ENCODE measurements at places on chromosomes 5 and 9.

DNA sequence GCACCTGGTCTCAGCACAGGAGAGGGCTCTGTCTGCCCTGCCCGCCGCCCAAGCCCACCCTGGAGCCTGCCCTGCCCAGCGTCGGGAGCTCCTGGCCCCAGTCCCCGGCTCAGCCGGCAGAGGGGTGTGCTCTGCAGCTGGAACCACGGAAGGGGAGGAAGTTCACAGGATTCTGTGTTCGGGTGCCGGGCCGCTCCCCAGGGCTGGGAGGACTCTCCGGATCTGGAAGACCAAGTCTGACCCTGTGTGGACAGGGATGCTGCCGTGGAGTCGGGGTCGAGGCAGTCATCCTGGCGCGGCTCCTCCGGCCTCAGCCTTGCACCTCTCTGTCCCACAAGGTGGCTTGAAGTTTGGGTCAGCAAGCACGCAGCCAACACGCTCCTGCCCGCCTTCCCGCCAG, 78.6 kb downstream of the KCNT1 start:
- DNase-seq, result no peak

DNA sequence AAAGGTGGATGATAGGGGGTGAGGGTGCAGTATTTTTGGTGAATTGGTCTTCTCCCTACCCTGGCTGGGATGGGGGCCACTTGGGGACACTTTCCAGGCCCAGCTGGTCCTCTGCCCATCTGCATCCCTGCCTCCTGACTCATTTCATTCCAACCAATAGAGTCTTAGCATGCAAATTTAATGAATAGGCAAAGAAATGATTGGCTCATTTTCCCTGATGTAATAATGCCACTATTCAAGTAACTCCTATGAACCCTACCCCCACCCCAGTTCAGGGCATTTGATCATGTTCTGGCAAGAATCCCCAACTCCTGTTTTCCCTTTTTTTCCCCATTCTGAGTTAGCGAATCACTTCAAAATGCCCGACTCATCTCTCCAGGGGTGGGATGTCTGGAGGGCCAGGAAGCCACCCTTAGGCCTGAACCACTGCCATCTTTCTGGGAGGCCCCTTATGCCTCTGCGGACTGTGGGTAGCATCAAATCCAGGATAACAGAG, 56.7 kb downstream of the PCDH1 start:
- no peak for DNase-seq

- peak; percentile 64 for DNase-seq
Measured at GRCh38 chr9:106753155-106753671, 109.8 kb upstream of the ZNF462 start.

DNA sequence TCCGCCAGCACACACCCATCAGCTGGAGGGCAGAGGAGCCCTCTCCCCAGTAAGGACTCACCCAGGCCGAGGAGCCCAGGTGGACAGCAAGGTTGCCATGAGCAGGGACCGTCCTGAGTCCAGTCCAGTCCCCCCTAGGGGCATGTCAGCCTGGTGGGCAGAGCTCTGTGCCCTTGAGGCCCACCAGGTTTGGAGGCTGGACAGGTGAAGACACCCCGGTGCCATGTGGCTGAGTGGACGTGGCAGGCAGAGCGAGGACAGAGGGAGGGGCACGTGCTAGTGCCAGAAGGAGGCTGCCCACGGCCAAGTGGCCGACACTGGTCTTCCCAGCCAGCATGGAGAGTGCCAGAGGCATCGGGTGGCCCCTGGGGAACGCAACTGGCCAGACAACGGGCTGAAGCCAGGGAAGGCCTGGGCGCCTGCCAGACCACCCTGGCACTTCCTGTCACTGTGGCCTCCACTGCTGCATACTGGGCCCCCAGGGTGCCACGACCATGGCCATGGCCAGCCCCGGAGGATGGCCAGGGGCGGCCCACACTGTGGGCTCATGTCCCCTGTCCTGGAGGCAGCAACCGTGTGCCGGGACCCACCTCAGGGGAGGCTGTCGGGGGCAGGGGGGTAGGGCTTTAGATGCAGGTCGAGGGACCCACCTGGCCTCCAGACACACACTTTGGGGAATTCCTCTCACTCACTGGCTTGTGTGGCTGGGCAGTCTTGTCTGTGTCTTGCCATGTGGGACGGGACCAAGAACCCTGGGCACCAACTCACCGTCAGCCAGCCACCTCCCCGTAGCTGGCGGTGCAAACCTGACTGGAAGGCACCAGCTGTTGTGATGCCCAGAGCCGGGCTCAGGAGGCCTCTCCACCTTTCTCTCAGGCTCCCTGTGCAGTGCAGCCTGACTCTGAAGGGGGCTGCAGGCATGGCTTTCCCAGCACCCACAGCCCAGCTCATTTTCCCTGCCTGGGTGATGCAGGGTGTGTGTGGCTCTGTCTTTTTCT, 42.3 kb upstream of the LPCAT1 start:
- DNase-seq, result no peak

DNA sequence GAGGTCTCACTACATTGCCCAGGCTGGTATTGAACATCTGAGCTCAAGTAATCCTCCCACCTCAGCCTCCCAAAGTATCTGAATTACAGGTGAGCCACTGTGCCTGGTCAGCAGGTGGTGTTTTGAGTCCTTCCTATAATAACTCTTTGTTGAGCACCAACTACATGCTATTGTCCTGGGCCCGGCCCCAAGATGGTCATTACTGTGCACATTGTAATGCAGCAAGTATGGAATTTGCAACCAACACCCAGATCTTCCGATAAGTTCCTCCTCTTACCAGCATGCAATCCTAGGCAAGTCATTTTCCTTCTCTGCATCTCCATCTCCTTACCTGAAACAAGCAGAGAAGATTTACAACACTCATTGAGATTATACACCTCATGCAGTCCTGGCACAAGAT, 510.3 kb upstream of the KLF4 start:
- no peak for DNase-seq

- no peak for DNase-seq
Measured at GRCh38 chr5:98789029-98789428, 15.6 kb downstream of the RGMB start.

DNA sequence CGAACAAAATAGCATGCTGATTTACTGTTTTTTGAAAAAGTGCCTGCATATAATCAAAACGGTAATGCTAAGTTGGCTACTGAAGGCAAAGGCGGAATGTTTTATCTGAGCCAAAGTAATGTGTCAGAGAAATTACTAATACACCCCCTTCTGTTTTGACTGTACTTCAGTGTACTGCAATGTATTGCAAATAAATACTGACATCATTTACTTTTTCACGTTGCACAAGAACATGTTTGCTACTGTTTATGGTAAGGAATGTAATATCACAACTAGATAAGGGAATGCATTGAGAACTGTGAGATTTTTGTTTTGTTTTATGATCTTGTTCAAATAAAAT, 813 bp upstream of the AGTPBP1 start:
- DNase-seq, result no peak

GRCh38 chr9:104905931-104906330, 22.0 kb downstream of the ABCA1 start:
- no peak for DNase-seq

GRCh38 chr9:72958485-72959281, 5.8 kb upstream of the ALDH1A1 start:
- no peak for DNase-seq

GRCh38 chr9:89808756-89809181, 204.0 kb downstream of the GADD45G start:
- no peak for DNase-seq

DNA sequence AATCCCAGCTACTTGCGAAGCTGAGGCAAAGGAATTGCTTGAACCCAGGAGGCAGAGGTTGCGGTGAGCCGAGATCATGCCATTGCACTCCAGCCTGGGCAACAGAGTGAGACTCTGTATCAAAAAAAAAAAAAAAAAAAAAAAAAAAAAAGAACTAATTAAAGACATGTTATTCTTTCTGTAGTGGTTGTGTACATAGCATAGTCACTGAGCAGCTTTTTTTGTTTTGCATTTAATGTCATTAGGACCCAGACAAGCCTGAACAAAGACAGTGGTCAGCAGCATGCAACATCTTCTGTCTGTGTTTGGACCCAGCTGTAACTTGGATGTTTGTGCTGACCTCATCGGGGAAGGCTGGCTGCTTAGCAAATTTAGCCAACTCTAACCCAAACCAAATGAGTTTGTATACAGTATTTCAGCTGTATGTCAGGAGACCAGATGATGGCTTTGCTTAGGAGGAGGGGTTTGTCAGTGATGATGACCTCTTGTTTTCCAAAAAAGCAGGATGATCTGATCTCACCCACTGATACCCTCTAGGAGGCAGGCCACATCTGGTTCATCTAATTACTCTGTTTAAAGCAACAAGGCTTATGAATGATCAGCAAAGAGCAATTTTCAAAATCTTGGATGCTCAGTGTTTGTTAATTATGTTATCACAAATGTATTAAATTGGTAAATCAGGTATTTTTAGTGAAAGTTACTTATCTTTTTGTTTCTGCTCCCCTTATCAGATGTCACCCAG, 39.5 kb downstream of the SNCAIP start:
- no peak for DNase-seq

GRCh38 chr5:133846478-133847226, 121.8 kb downstream of the C5orf15 start:
- DNase-seq, result peak; percentile 48

GRCh38 chr9:82531795-82532194, 531.1 kb downstream of the RASEF start:
- no peak for DNase-seq

GRCh38 chr5:74316064-74316603, 324.4 kb downstream of the ENC1 start:
- peak; percentile 80 for DNase-seq

DNA sequence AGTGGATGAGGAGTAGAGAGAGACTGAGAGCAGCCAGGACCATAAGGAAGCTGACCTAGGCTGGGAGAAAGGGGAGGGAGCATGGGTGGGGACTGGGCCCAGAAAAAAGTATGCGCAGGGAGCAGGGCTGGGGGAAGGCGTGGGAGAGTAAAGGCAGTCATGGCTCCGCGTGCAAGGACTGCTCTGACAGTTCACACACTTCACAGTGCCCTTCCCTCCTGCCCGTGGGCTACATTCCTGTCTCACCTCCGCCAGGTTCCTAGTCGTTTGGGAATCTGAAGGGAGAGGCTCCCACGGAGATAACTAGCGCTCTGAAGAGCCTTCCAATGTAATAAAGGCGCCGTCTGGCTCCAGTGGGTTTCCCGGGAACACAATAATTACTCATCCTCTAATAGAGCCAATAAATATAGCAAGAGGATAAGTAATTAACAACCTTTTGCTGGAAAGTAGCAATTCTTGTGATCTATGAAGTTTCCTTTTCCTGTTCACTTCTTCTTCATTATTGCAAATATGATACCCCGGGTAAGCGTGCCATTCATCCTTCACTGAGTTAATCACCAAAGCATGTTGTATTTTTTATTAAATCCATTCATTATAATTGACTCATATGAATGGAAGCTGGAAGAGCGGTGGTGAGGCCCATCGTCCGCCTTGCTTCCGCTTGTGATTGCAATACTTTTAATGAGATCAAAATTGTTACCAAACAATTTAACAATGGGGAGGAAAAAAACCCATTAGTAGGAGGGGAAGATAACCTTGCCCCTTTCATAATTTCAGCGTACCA, 39.3 kb downstream of the TTLL11 start:
- no peak for DNase-seq

DNA sequence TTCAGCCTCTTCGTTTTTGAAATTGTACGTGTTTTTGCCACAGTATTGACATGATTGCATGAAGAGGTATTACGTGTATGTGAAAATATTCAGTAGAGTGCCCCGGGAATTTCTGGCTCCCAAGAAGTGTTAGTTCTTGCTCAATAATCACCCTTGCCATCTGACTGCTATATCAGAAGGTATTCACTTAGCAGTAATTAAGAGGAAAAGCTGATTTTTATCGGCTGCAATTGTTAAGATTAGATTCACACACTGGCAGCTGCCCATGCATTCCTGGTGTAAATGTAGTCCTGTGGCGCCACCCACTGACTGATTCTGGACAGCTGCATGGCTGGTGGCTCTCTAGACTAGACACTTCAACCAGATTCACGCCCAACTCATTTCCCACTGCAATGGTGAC, 440.1 kb upstream of the ADAMTS16 start:
- DNase-seq, result no peak

- no peak for DNase-seq
Measured at GRCh38 chr9:88922091-88922490, 69.2 kb upstream of the S1PR3 start.

DNA sequence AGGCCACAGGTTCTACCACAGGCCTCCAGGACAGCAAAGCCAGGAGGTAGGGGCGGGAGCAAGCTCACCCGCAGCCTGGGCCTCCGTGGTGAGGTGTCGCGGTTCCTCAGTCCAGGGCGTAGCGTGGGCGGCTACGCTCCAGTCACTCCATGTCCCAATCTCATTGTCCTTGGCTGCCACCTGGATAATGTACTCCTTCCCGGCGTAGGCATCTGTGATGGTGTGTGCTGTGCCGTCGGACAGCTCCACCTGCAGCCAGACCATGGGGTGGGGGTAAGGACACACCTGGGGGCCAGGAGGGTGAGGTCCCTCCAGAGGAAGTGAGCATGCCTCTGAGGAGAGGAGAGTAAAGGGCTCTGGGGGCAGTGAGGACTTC, 29.8 kb upstream of the ENHO start:
- no peak for DNase-seq

DNA sequence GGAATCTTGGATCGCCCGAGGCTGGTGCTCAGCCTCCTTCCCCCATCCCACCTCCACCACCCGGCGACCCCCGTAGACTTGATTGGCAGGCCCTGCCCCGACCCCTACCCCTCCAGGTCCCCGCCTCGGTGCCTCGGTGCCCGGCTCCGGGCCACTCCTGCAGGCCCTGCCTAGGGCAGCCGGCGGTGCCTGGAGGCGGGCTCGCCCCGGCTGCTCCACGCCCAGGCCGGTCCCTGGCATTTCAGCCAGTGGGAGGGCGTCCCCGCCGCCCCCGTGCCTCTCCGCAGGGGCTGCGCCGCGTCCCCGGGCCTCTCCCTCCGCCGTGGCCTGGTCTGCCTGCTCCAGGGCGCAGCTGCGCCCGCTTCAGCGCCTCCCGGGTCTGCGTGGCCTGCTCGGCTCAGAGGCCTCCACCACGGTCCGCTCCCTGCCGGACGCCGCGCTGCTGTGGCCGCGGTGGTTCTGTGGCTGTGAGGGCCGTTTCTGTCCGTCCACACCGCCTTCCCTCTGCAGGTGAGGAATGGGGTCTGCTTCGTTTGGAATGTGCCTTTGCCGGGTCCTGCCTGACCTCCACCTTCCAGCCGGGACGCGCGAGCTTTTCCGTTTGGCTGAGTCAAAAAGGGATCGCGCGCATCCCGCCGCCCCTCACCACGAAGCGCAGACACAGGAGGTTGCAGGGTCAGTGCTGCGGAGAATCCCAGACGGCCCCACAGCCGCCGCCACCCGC, 48.3 kb upstream of the IRX4 start:
- no peak for DNase-seq
